ENCODE measurements at places on chromosomes 3 and 15.

DNA sequence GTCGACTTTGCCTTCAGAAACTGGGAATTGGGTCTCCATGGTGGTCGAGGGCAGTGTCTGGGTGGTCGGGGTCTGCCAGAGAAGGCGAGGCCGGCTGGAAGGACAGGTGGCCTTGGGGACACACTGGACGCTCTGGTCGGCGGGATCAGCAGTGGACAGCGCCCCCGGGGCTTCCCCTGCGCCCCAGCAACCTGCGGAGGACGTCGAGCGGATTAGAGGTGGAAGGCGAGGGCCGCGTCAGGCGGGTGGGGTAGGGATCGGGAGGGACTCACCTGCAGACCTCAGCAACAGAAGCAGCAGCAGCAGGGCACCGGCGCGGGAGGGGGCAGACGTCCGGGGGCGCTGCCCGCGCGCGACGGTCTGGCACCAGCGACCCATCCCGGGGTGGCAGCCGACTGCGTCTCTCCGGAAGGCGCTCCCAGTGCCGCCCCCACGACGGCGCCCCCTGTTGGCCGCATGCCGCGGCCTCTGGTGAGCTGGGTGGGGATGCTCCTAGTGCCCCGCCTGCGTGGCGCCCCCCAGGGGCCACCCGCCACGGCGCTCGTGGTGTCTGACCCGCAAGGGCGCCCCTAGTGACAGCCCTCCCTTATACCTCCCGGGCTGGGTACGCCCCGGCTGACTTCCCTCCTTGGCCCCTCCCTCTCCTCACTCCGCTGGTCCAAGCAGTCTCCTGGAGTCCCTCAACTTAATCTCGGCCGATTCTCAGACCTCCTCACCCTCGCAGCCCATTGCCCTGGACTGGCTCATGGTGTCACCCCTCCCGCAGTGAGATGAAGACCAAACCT is at the start of gene PRSS50:
Gene PRSS50 (minus strand): TSS at position 423 of the 785 bp plus-strand sequence. CDS start 45 bp downstream, at position 378.
- DNase-seq, result peak; percentile 10

GRCh38 chr15:27268923-27269322 is 297.9 kb downstream of the GABRG3 start:
- DNase-seq, result no peak

DNA sequence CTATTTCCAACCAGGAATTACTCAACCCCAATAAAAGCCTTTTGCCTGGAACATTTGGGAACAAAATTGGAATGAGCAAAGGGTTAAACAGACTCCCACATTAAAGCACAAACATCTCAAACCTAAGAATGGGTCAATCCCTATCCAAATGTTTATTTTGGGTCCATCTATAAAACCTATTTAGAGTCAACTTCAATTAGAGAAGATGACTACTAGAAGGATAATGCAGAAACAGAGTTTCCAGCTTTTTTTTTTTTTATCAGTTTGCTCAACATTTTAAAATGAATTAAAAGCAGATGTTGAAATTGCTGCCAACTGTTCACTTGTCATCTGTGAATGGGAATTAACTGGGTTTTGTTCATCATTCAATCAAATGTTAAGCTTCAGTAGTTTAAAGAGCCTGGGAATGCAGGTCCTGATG is 4.1 kb upstream of the TBC1D23 start:
- no peak for DNase-seq

- DNase-seq, result no peak
Observed at GRCh38 chr3:156293566-156293965, 173.2 kb downstream of the KCNAB1 start.

- DNase-seq, result no peak
Observed at GRCh38 chr3:38601956-38602550, 47.4 kb downstream of the SCN5A start.

- no peak for DNase-seq
Observed at GRCh38 chr3:55687526-55687925, 200.4 kb upstream of the WNT5A start.

GRCh38 chr3:47578119-47578632 is 489 bp downstream of the CSPG5 start:
- peak; percentile 30 for DNase-seq

DNA sequence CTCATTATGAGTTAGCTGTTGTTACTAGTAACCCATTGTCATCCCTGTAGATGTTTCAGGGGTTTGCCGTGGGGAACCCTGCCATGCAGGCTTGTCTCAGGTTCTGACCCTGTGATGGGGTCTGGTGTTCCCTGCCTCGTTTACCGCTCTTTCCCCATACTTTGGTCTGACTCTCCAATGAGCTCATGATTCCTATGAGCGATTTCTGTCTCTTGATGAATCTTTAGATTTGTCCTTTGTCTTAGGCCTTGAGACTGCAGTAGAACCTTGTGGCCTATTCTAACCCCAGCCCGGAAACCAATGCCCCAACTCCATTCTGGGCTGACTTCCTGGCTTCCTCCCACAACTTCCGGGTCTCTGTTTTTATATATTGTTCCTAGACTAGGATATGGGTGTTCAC is 11.3 kb upstream of the IQGAP1 start:
- DNase-seq, result peak; percentile 87
